Activated CD8-positive, alpha-beta T cell treated with anti-CD3 and anti-CD28 coated beads, Interleukin-2, amount 10 ng/mL, durations not matched to agents 7 days and 5 days (primary cell): ENCODE measurements at places on chromosomes 12 and 14. TPM values are rescaled to one million over a fixed set of nuclear protein-coding genes. Genes with fewer than 3 reads are reported as not detected.
A peak's percentile ranks its signal among the peaks of the same experiment; 100 is the strongest.

GRCh38 chr12:42144408-42145196 lies at the start of gene GXYLT1:
Gene GXYLT1 (minus strand): TSS chr12:42144874. CDS start chr12:42144646, 228 bp downstream.
- DNase-seq: peak; percentile 80

GRCh38 chr12:62282057-62282774 lies 22.0 kb downstream of the USP15 start:
- DNase-seq: no peak

DNA sequence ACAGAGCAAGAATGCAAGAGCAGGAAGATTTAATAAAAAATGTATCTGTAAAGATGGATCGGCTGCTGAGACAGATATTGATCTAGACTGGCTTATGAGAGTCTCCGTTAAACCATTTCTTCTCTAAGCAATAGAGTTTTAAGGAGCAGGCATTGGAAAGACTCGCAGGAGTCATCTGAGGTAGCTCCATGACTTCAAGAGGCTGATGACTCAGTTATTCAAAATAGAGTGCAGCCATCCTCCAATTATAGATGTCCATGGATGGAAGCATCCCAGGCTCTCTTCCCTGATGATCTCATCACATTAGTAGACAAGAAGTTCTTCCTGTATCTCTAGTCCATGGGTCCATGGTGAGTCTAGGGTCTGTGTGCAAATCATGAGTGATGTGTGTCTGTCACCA lies 638.3 kb upstream of the TMEM132C start:
- no peak for DNase-seq

GRCh38 chr14:92704036-92704804 lies 44.2 kb downstream of the LGMN start:
- DNase-seq: no peak

DNA sequence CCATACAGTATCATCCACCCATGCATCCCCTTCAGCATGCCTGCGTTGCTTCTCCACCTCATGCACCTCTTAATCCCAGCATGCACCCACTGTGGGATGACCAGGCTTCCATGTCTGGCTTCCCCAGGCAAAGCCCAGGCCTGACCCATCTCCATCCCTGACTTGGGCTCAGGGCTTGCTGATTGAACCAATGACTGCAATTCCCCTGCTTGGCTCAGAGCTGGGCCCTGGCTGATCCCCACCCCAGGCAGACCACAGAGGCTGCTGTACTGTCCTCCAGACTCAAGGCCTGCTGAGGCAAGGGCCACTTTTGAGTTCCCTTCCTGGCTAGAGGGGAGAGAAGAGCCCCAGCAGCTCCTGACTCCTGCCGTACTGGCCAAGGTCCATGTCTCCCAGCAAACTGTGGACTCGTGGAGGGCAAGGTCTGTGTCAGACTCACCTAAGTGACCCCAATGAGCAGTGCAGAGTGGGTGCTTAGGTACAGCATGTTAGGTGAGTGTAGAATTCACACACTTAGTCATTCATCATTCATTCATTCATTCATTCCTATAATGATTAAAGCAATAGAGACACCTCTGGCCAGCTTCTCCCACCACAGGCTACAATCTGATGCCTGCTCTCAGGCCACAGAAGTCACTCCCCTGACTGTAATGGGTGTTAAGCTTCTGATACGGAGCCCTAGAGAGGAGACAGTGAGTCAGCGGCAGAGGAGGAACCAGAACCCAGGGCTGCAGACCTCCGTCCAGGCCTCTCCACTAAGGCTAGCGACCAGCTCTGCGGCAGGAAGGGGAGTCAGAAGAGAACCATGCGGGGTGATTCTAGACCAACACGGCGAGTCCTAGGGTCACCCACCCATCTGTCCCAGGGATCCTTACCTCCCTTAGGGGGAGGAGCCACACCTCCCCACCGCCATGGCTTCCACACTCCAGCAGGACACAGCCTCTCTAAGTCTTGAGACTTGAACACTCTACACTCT lies 2.9 kb downstream of the BEGAIN start:
- DNase-seq: no peak

DNA sequence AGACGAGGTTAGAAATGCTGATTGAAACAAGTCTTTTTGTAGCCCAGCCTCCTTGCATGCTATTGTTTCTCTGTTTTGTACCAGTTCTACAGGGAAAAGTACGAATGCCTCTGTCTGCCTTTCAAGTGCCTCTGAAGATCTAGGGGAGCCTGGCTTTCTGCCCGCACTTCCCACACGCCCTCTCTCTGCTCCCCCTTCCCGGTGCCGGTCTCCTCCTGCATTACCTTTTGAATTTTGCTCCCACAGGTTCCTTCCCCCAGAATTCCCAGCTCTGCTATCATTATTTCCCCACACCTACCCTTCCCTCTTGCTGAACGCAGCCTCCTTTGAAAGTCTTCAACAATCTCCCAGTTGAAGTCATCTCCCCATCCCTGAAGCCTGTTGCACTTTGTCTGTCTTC lies 689.7 kb downstream of the BCL11B start:
- DNase-seq: peak; percentile 6

DNA sequence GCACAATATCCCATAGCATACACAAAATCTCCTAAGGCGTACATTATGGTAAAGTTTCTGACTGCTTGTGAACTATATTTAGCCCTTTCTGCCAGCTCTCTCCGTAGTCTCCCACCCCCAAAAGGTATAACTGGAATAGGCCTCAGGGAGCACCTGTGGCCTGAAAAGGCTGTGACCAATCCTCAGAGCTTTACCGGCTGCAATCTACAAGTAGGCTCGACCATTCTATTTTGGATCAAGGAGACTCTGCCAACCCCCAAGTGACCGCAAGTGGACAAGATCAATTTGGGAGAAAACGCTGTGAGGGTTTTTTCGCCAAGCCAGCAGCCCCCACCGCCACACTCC lies 1.2 kb downstream of the PPTC7 start:
- no peak for DNase-seq

DNA sequence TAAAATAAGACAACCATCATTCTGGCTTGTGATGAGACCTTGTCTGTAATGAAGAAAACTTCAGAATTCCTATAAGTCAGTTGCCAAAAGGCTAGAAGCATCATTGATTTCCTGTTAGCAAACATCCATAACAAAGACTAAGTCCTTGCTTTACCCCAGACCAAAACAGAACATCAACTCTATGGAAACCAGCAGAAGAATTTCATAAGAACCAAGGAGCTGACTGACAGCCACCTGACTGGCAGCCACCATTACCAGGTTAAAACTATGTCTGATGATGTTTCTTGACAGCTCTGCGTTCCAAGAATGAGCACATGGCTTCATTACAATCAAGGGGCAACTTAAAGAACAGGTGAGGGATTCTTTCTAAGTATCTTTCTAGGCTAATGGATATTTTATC lies 29.3 kb downstream of the HECTD4 start:
- no peak for DNase-seq

DNA sequence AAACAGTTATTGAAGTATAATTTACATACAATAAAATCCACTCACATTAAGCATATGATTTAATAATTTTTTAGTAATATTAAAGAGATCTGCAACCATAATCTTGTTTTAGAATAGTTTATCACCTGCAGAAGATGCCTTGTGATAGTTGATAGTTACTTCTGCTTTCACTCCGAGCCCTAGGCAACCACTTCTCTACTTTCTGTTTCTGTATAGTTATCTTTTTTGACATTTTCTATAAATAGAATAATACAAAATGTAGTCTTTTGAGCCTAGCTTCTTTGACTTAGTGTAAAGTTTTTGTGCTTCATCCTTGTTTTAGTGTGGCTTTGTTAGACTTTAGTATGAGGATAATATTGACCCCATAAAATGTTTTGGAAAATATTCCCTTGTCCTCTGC lies 111.0 kb downstream of the MNAT1 start:
- no peak for DNase-seq

DNA sequence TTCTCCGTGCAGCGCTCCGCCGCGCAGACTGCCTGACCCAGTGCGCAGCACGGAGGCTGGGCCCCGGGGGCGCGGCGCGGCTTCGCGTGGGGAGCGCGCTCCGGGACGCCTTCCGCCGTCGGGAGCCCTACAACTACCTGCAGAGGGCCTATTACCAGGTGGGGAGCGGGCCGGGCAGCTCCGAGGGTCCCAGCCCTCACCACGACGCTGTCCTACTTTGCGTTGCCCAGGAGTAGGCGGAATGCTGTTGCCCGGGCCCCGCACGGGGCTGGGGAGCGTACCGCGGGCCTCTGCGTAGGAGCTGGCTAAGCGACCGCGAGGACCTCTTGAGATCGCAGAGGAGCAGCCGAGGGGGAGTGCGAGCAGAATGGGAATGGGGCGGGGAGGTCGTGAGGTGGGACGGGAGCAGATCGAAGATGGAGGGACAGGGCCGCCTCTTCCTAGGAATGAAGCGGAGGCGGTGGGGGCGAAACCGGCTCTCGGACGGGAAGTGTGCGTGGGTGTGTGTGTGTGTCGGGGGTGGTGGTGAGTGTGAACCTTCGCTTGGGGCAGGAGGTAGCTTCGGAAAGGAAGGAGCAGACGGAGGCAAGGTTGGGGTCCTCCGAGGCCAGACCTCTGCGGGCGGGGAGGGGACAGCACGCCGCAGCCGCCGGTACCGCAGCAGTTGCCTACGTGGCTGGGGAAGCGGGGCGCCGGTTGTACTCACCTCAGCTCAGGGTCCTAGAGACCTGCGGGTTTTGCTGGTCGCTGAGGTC lies 751 bp downstream of the P3H3 start:
- no peak for DNase-seq

- no peak for DNase-seq
Observed at GRCh38 chr12:104767261-104767660, 190.8 kb downstream of the SLC41A2 start.

DNA sequence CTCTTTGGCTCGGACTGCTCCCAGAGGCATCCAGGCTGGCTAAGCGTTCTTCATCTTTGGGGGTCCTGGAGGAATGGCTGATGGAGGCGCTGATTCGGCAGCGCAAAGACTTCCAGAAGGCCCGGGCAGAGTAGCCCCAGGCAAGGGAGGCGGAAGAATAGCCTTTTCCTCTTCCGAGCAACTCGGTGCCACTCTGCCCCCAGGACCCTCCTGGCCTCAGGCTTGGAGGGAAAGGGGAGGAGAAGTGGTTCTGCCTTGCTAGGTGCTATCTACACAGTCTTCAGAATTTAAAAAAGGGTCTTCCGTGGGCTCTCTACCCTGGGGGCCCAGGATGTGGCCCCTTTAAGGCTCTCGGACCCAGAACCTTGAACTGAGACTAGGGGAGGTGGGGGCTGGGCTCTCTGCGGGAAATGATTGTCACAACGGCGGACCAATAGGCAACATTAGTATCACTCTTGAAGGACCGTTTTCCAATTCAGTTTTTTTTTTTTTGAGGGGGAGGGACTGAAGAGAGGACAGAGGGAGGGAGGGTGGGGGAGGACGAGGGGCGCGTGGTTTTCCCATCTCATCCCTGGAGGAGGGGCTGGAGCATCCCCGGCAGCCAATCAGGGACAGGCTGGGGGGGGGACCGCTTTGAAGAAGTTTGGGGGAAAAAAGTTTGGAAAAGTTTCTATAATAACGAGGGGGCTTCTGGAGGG lies at the start of gene NFATC4:
NFATC4 (plus strand) TSS at position 671 of the 698 bp plus-strand sequence. CDS start 157 bp downstream, outside the sequence.
- DNase-seq: no peak

DNA sequence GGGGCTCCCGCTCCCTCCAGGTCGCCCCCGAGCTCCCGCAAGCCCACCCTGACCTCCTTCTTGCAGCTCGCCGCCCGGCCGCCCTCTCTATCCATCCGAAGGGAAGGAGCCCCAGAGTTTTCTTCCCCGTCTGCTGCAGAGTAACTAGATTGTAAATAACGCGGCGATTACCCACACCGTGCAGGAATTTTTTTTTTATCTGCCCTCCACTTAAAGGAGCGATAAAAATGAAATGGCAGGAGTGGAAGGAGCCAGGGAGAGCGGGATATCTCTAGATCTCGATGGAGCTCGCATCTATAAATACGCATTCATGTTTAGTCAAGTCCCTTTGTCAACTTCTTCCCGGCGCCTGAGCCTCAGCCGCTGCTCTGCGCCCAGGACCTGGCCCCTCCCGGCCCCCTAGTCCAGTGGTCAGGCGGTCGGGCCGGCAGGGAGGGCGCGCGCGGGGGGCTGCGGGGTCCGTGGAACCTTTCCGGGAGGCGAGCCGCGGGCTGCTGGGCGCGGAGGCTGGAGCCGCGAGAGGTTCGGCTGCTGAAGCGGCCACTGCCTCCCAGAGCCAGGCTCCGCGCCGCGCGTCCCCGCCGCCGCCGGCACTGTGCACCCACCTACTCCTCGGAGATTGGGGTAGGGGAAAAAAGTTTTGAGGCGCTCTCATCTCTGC lies 386.0 kb downstream of the BCAT1 start:
- no peak for DNase-seq

DNA sequence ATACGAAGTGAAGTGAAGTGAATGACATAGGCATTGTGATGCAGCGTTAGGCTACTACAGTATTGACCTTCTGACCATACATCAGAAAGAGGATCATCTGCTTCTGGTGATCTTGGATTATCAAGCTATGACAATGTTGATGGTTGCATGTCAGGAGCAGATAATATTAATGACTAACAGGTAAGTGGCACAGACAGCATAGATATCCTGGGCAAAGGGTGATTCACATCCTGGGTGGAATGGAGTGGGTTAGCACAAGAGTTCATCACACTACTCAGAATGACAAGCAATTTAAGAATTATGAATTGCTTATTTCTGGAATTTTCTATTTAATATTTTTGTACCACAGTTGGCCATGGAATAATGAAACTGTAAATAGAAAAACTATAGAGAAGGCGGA lies 397.9 kb upstream of the ATP2B1 start:
- DNase-seq: no peak

- no peak for DNase-seq
Observed at GRCh38 chr12:118164798-118165486, 29.0 kb downstream of the PEBP1 start.

GRCh38 chr12:93178154-93178878 lies 199.4 kb upstream of the NUDT4 start:
- no peak for DNase-seq

GRCh38 chr12:48768736-48769135 lies 20.2 kb downstream of the ADCY6 start:
- no peak for DNase-seq

DNA sequence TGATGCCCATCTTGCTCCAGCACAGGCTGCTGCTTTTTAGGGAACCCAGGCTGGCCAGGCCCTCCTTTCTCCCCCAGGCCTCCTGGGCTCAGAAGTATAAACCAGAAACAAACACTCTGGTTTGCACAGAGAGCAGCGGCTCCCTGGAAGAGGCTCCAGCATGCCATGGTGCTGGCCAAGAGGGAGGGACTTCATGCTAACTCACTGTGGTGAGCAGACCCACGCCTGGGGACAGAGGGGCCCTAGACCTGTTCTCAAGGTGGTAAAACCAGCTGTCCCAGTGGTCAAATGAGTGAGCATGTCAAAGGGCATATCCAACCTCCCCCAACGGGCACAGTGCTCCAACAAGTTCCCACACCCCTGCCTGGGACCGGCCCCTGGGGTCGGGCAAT lies 15.5 kb downstream of the BCL11B start:
- no peak for DNase-seq

- DNase-seq: no peak
Observed at GRCh38 chr12:69732088-69732487, 6.6 kb upstream of the RAB3IP start.

GRCh38 chr12:12684375-12685106 lies 11.4 kb downstream of the GPR19 start:
- peak; percentile 56 for DNase-seq

Gene MYO1H
- not detected for total RNA-seq

Gene CCDC175
- total RNA-seq: not detected

Gene SMOC1
- not detected for total RNA-seq

Gene KCNA5
- not detected for total RNA-seq

Gene ESPL1
- 126 TPM for total RNA-seq
